Keratinocyte (primary cell): ENCODE measurements at places on chromosomes 16 and 17. TPM values are rescaled to one million over a fixed set of nuclear protein-coding genes. Genes with fewer than 3 reads are reported as not detected.

Gene GLIS2
- polyA plus RNA-seq = 0.63 to 2.3 TPM (median 1.0 TPM) in 3 replicates

Gene DYNC1LI2
- 53.0 to 66.0 TPM (median 55.5 TPM) in 3 replicates for polyA plus RNA-seq

Gene IRX5
- polyA plus RNA-seq = 2.6 to 2.8 TPM (median 2.7 TPM) in 3 replicates

Gene TOP2A
- polyA plus RNA-seq = 5.2 to 45.0 TPM (median 27.1 TPM) in 3 replicates

Gene TENT4B
- 9.5 to 14.8 TPM (median 11.3 TPM) in 3 replicates for polyA plus RNA-seq

Gene PDK2
- polyA plus RNA-seq = 7.5 to 24.1 TPM (median 8.6 TPM) in 3 replicates
